Thoracic aorta (tissue), 2 donors: ENCODE measurements at places on chromosomes 3 and 15.

- DNase-seq: no peak
Observed at GRCh38 chr3:123341-123740, 73.2 kb upstream of the CHL1 start.

DNA sequence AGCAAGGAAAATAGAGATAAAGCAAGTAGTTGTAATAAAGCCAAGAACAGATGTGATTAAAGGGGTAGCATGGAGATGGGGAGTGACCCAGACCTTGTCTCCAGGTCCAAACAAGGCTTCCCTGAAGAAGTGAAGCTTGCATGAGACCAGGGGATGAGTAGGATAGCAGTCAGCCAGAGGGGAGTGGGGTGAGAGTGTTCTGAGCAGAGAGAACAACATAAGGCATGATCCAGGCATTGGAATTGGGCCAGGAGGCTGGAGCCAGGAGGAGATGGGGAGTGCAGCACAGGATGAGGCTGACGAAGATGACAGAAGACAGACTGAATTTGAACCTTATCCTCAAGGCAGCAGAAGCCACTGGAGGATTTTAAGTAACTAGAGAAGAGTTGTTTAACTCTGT, 7.2 kb downstream of the TMOD2 start:
- no peak for DNase-seq

- DNase-seq: no peak
Observed at GRCh38 chr3:130395916-130396315, 50.4 kb downstream of the COL6A5 start.

- no peak for DNase-seq
Observed at GRCh38 chr3:117820658-117821299, 1111.2 kb downstream of the TUSC7 start.

- no peak for DNase-seq
Observed at GRCh38 chr3:4680227-4680691, 187.1 kb downstream of the ITPR1 start.

DNA sequence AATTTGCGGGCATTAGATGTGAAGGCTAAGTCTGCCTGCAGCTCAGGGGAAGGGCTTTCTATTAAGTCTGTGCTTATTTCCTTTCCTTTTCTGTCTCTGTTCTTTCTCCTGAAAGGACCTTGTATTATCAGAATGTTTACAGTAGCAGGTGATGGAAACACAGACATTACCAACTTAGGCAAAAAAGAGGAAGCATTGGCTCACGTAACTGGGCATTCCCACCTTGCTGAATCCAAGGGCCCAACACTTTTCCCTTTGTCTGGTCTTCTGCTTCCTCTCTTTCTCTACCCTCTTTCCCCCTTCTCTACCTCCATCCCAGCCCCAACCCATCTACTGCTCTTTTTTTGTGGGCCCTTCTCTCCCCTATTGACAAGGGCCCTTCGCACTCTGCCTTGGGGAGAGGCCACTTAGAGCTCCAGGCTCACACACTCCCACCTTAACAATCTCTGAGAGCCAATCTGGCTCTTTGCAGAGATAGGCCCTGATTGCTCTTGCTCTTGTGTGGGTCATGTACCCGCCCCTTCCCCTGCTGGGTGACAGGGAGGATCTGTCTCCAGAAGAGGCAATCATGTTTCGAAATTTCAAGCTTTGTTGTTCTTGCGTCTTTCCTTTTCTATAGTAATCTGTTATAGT, 35.0 kb downstream of the ACAA1 start:
- DNase-seq: no peak

GRCh38 chr15:69533522-69533921, 80.9 kb downstream of the RPLP1 start:
- DNase-seq: no peak

- no peak for DNase-seq
Observed at GRCh38 chr15:37103475-37104423, 3.4 kb upstream of the MEIS2 start.

- DNase-seq: no peak
Observed at GRCh38 chr3:53858096-53858741, 11.9 kb downstream of the IL17RB start.

DNA sequence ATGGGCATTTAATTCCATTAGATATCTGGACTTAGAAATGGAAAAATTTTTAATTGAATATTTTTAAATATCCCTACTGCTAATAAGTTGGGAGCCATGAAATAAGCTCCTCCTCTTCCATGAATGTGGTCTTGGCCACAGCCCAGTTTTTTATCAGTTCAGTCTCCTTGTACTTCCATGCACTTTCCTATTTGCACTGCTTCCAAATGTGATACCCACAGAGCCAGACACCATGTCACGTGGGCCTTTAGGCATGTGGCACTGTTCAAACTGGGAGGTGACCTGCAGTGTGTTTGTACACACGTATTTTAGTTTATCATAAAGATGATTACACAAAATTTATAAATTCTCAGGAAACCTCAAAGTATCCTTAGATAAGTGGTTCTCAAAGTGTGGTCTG, 80.1 kb upstream of the DGKG start:
- no peak for DNase-seq

GRCh38 chr3:11085093-11085840, 69.0 kb upstream of the HRH1 start:
- DNase-seq: no peak

DNA sequence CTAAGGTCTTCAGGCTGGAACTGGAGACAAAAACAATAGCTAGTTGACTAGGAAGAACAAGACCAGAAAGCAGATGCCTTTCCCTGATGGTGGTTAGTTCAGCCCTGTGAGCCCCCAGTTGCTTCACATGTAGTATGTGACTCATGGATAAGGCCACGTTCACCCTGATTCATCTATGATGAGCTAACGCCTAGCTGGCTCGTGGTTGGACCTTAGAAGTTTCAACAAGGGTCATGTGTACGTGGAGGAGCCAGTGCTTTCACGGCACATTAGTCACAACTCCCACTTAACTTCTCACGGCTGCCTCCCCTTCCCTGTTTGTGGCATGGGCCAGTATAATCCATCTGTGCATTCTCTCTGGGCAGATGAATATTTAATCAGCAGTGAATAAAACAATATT, 20.6 kb downstream of the COL8A1 start:
- DNase-seq: no peak

DNA sequence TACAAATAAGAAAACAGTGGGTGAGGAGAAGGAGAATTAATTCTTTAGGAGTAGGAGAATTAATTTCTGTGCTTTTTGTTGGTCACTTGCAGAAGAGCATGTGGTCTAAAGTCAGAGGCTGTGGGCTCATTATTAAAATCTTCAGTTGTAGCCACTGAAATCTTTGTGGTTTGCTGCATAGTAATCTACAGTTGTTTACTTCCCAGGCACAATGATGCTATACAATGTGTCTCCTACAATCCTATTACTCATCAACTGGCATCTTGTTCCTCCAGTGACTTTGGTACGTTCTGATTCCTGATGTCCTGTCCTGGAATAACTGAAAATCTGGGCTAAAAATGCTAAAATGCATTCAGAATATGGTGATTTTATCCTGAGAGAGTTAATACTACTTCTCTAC, 21.0 kb downstream of the IFT122 start:
- no peak for DNase-seq

DNA sequence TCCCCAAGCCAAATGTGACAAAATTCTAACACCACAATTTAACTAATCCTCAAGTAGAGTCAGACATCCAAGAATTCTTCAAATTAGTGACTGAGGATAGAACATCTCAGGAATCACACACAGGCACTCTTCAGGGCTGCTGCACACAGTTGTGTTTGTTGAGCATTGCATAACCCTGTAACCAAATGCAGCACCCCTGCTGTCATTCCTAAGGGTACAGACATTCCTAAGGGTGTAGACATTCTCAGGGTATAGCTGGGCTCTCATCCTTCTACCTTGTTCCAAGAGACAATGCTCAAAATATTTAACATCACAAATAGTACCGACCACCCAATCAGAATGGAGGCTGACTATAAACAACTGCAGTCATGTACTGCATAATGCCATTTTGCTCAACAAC, 107.1 kb upstream of the UBE2E2 start:
- DNase-seq: no peak

GRCh38 chr3:98827221-98827920, 64.2 kb downstream of the ST3GAL6 start:
- no peak for DNase-seq

DNA sequence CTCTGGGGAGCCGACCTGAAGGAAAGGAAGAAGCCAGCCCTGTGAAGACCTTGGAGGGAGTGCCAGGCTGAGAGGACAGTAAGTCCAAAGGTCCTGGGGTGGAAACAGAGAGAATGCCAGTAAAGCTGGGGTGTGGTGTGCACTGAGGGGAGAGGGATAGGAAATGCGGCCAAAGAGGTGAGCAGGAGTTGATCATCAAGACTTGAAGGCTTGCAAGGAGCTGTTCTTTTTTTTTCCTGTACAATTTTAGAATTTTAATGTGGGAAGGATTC, 73.8 kb downstream of the SYNPR start:
- no peak for DNase-seq

DNA sequence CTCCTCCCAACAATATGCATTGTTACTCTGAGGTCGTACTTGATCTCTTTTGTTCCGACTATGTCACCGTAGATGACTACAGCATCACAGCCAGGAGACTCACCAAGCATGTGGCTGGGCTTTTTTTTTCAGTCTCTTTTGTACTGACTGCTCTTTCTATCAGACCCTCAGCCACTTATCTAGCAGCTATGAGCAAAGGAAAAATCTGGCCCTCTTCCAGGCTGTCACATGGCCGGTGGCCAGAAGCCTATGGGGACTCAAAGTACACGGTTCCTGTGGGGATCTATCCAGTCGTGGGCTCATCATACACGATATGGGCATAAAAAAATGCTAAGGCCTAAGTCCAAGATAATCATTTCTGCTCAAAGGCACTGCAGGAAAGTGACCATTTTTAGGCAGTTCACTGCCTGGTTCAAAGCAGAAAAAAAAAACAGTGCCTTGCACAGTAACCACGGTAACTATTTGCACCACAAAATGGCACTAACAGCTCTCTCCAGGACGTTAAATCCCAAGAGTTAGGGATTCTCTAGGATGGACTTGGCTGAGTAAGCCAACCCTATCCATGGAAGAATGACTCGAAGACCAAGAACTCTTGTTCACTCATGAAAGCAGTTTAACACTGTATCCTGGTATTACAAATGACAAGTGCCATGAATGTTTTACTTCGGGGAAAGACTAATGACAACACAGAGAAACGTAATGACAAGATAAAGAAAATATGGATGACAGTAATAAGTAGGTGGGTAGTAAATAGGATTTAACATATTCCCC, 50.3 kb downstream of the SHQ1 start:
- no peak for DNase-seq

DNA sequence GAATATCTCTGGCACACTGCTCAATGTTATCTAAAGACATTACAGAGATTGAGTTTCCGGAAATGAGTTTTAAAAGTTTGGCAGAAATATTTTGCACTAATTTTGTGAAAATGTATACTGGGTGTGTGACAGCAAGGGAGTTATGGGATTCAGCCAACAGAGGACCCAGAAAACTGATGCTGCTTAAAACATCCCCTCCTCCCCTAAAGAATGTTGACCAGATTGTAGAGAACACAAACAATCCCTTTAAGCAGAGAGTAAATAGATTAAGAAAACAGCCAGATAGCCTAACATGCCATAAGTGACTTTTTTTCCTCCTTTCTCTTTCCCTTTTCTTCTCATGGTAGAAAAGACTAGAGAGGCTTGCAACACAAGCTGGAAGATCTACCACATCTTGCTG, 928.0 kb upstream of the ALCAM start:
- DNase-seq: no peak

DNA sequence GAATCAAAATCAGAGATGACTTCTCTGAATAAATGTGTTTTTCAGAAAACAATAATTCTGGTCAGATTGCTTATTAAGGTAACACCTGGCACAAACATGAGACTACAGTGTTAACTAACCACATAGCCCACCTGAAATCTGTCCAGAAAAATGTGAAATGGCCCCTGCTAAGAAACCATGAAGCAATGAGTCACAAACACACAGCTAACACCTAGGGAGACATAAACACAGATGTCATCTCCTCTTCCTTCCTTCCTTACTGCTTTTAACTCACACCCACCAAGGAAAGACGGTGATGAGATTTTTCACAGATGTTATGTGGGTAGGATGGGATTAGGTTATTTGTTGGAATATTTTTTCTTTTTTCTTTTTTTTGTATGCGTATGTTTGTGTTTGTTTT, 315.0 kb upstream of the STAC start:
- no peak for DNase-seq

- no peak for DNase-seq
Observed at GRCh38 chr3:113552851-113553250, 20.5 kb downstream of the SIDT1 start.

DNA sequence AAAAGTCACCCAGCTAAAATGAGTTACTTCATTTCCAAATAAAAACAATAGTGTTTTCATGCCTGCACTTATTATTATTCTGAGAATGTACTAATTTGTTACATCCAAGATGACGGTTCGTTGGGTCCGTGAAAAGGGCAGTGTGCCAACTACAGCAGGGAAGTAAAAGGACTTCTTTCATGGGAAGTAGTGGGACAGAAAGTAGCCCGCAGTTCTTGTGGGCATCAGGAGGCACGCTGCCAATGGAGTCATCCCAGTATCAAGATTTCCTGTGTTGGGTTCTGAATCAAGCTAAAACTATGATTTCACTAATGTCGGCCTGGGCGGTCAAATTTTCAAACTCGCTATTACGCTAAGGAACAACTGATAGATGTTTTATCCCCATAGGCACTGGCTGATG, 254.5 kb upstream of the SOX2 start:
- no peak for DNase-seq

GRCh38 chr15:92020804-92021203, 167.3 kb downstream of the SLCO3A1 start:
- DNase-seq: no peak

- no peak for DNase-seq
Observed at GRCh38 chr3:153137626-153138025, 24.4 kb upstream of the RAP2B start.

DNA sequence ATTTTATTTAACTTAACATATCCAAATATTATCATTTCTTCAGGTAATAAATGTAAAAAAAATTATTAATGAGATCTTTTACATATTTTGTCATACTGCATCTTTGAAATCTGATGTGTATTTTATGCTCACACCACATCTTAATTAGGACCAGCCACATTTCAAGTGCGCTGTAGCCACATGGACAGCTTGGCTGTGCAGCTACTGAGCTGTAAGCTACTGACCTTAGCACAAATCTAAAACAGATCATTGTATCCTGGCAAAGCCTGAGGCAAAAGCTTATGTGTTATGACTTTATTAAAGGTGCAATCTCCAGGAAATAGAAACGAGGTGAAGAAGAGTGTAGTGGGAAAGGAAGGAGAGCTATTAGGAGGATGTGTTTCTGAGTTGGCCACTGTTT, 126.7 kb upstream of the UBE2E2 start:
- DNase-seq: no peak
